ENCODE measurements at places on chromosomes 12 and 14.

GRCh38 chr12:59079472-59079871, 159.2 kb upstream of the LRIG3 start:
- no peak for DNase-seq

GRCh38 chr12:14618983-14619382, 51.3 kb upstream of the PLBD1 start:
- DNase-seq = no peak

GRCh38 chr12:11862798-11863197, 207.9 kb upstream of the BCL2L14 start:
- no peak for DNase-seq

DNA sequence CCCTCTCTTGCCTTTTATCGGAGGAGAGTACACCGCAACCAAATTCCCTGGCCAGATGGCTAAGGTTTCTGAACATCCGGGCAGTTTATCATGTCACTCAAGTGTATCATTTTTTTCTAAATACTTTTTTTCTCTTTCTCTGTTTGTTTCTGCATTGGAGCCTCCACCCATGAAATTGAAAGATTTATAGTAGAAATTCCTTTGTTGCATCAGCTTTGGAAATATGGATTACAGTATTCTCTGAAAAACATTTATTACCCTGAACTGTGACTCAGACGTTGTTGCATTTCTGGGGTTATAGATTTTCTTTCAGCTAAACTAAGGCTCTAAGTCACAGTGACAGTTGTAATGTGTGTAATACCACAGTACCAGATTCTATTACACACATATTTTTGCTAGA, 187.0 kb downstream of the SPTSSA start:
- peak; percentile 40 for DNase-seq

DNA sequence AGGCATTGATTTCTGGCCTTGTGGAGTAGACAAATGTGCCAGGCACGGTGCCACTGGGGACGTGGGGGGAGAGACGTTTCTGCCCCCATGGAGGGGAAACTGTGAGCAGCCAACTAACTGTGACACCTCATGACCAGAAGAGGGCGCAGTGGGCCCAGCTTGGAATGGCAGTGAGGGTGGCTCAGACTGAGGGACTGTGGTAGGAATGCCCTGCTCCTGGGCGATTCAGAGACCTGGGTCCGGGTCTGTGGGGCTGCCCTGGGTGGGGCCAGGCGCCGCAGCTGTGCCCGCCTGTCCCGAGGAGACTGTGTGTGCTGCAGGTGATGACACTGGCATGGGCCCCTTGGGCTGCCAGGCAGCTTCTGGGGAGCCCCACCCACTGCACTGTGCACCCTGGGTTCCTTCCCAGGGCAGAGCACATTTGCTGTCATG, 60.6 kb downstream of the SLC25A47 start:
- DNase-seq = peak; percentile 57

DNA sequence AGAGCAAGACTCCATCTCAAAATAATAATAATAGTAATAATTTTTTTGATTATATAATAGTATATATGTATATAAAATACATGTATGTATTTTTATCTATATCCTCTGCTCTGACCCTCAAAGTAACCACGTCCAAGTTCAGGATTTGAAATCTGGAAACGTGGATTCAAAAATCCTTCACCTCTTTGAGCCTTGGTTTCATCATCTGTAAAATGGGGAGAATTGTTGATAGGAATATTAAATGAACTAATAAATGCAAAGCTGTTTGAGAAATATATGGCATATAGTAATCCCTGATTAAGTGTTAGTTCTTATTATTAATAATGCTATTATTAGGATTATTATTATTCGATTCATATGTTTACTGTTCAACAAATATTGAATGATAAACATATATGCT, 2.6 kb downstream of the P2RX7 start:
- DNase-seq = no peak

DNA sequence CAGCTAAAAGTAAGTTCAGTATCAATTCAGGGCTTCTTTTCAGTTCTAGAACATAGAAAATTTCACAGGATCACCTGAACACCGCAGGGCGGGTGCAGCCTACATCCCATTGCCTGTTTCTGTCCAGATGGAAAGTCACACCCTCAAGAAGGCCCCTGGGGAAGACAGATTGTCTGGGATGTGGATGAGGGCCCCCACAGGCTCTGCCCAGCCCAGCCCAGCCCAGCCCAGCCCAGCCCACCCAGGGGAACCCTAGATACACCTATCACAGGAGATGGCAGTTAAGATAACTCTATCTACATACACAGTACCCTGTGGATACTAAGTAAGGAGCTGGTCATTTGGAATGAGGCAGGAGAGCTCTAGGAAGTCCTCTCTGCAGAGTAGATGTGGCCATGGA, 68.4 kb downstream of the DPF3 start:
- DNase-seq = no peak

Data from fibroblast of skin of right quadriceps (primary cell).